ENCODE measurements at places on chromosomes 5 and 9. TPM values are rescaled to one million over a fixed set of nuclear protein-coding genes. Genes with fewer than 3 reads are reported as not detected.

DNA sequence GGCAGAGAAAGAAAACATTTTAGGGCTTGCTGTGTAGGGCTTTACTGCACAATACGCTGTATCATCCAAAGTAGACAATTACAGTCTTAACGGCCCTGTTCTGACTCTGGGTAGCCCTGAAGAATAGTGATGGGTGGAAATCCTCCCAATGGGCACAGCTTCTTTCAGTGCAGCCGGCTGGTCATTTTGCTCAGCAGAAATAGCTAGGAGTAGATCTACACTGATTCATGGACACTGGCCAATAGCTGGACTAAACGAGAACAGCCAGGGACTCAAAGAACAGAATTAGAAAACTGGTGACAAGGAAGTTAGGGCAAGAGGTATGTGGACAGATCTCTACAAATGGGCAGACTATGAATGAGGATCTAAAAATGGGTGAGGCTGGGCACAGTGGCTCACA lies 69.3 kb downstream of the IARS1 start:
- no peak for DNase-seq

DNA sequence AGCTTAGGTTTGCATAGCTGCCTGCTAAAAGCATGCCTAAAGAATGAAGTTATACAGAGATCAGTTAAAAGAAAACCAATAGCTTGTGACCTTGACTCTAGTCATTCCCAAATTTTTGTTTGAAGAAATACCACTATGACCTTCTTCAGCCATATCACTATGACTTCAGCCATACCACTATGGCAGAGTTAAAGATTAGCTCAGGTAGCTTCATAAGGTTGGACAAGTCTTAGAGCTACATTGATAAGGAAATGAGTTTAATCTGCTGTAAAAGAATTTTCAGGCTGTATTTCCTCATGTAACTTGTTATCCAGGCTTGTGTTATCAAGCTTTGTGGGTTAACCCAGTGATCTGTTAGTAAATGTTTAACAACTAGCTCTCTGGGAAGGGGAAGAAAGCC lies 30.7 kb downstream of the C6 start:
- DNase-seq = peak; percentile 44

- no peak for DNase-seq
Measured at GRCh38 chr9:106653213-106653612, 209.8 kb upstream of the ZNF462 start.

DNA sequence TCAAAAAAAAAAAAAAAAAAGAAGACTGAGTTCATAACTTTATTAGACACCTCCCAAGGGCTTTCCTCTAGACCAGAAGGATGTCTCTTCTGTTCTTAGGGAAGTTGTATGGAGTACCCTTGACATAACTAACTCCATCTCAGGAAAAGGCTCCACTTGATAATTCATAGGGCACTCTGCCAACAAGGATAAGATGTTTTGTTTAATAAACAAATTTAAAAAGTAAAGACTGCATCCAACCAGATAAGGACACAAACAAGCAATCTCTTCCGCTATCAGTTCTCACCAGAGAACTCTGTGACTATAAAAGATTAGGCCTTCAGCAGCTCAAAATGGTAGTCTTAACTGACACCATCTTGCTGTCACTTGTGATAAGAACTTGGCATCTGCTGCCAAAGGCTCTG lies 65.8 kb downstream of the SFXN1 start:
- no peak for DNase-seq

GRCh38 chr5:2094616-2094995 lies 211.9 kb upstream of the IRX4 start:
- no peak for DNase-seq

DNA sequence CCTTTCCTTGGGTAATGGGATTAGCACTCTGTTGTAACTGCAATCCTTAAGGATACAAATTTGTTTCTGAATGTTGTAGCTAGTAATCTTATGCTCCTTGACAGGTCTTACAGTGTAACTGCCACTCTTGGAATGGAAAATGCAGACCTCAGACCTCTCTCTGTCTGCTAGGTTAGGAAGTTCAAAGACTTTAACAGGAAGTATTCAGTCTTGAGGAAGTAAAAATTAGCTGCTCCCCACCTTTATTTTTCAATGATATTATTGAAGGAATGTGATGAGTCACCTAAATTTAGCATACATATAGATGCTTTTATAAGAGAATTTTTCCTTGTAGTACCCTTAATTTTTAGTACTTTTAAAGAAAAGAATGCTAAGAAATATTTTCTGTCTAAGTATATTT lies 71.5 kb downstream of the PAM start:
- no peak for DNase-seq

DNA sequence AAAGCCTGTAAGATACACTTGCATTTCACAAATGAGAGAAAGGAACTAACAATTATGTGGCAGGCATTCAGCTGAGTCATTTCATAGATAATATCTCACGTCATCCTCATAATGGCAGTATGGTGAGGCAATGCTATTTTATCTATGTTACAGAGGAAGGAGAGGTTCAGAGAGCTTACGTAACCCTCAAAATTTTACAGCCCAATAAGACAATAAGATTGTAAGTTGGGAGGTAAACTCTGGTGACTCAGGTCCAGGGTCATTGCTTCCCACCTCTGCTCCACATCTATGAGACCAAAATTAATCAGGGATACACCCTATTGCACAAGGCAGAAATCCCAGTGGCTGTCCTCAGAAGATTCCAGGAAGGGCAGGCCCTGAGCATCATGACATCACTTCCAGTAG lies 309.7 kb downstream of the NSG2 start:
- peak; percentile 66 for DNase-seq

The BTNL8 gene
- total RNA-seq = 19.1 TPM

Measured in hepatocyte (in vitro differentiated cells).